ENCODE measurements at places on chromosomes 12 and 14.

DNA sequence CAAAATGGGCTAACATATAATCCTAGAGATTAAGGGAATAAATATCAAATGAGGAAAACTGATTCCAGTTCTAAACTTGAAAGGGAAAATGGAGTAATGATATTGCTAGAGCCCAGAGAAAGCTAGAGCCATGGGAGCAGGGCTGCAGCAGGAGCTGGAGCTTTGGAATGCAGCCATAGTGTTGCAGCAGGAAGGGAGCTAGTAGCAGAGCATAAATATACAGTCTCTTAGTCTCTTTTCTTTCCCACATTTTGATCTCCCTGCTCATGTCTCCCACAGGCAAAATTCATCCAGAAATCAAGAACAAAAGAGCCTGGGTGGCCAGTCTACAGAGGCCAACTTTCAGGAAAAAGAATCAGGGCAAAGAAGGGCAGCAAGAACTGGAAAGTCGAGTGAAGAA, 253.7 kb downstream of the ATXN7L3B start:
- no peak for DNase-seq

- DNase-seq, result no peak
Observed at GRCh38 chr12:119565404-119565803, 28.2 kb upstream of the TMEM233 start.

GRCh38 chr14:97206916-97207315, 409.7 kb downstream of the VRK1 start:
- DNase-seq, result no peak

DNA sequence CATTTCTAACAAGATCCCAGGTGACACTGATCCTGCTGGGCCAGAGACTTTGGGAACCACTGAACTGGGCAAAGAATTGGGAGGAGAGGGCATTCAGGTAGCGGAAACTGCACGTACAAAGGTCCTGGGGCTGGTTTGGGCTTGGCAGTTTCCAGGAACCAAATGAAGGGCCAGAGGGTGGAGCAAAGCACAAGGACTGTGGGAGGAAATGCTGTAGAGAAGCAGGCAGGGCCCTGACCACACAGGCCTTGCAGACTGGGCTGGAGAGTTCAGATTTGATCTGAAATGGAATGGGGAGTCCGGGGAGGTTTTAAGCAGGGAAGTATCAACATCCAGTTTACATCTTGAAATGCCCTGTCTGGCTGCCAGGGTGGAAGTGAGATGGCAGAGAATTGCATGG, 195.1 kb downstream of the PHETA1 start:
- no peak for DNase-seq

- no peak for DNase-seq
Observed at GRCh38 chr12:55922126-55922525, 5.6 kb downstream of the PYM1 start.

DNA sequence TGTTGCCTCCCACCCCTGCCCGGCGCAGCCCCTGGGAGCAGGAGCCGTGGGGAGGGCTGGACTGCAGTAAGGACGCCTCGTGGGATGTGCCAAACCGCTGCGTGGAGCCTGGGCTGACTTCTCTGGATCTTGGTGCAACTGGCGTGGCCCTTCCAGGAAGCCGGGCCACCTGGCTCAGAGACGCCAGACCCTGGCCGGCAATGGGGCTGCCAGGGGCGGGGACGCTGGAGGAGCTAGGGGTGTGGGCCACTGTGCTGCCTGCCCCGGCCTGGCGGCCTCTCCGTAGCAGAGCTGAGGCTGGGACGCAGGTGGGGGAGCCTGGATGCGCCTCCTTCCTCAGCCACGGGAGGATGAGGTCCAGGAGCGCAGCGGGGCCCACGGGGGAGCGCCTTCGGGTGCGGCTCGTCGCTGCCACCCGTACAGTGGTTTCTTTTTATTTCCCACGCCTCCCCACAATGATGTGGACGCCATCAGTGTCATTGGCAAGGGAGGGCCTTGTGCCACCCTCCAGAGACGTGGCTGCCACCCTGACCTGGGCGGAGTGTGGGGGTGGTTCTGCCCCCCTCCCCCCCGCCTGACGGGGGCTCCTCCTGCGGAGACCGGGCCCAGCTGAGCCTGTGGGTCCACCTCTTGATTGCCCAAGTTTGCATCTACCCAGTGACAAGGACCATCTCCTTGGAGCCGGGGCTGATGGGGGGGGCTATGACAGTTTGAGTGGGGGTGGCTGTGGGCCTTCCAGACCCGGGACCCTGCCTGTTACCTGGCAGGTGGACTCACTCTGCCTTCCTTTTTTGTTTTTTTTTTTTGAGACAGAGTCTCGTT, 11.3 kb downstream of the DDX51 start:
- no peak for DNase-seq

- peak; percentile 61 for DNase-seq
Observed at GRCh38 chr12:52372216-52373154, 5.2 kb upstream of the KRT85 start.

- DNase-seq, result no peak
Observed at GRCh38 chr14:104598910-104599273, 5.7 kb downstream of the TMEM179 start.

DNA sequence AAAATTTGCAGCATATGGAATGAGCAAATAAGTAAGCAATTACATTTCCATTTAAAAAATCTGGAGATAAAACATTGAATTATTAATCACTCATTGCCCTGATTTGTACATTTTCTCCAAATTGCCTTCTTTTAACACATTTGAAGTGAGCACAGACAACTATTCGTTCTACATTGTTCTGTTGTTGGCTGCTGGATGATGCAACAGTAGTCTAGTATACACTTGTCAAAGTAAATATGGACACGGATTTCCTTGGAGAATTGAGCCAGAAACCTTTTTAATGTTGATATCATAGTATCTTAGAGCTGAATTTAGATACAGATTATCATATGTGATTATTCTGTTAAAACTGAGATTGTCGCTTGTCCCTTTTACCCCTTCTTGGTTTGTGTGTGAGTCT, 188.2 kb downstream of the FUT8 start:
- DNase-seq, result no peak

DNA sequence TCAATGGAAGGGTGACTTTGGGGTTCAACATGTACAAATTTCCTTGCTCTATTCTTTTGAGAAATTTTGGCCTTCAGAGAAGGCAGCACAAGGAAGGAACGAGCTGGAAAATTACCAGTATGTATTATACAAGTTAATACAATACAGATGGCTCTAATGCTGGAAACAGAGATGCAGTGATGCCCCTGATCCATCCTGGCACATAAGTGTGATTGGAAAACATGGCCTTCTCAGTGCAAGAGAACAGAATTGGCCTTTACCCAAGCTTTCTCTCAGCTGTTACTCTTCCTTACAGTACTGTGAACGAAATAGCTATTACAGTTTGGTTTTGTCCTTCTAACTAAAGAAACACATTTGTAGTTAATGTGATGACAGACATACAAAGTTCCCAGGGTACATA, 102.5 kb upstream of the GPHB5 start:
- no peak for DNase-seq
